Choroid plexus epithelial cell (primary cell): ENCODE measurements at places on chromosomes 3 and 15.

- DNase-seq = no peak
These were observed 113.2 kb downstream of the MBNL1 start for GRCh38 chr3:152381881-152382295.

DNA sequence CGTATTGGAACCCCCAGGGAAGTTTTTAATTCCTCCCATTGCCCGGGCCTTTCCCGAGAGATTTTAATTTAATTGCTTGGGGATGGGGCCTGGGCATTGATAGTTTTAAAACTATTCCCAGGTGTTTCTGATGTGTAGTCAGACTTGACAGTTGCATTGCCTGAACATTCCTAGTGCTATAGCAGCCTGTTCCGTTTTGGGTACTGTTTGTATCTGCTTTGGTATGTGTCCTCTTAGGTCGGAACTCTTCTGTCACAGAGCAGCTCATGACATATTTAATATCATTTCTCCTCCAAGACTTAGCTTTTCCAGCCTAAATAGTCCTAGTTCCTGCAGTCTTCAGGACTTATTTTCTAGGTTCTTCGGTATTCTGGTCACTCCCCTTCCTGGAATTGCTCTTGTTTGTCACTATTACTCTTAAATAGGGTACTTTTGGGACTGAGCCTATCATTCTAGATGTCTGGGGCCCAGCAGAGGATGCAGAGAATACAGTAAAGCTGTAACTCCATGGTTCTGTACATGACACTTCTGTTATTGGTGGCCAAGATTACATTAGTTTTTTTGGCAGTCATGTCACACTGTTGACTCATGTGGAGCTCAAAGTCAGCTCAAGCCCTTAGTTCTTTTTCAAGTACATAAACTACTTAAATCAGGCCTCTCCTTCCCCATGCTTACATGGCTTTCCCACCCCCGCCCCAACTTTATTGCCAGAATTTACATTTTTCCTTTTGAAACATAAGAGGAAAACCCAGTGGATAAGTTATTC, 81.5 kb downstream of the BBX start:
- peak; percentile 37 for DNase-seq

DNA sequence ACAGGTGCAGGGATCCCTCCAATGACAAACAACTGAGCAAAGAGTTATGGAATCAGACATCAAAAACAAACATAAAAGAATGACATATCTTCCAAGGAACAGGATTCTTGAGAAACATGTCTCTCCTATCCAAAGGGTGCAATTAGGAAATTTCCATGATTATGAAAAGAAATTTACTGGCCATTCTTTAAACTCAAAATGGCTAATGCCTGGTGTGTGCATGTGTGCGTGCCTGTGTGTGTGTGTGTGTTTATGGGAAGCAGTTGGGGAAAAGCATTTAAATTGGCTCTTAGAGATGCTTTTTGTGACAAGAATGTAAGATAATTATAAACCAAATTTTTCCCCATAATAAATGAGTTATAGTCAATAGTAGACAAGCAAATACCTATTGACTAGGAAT, 320.5 kb upstream of the THBS1 start:
- no peak for DNase-seq

- DNase-seq = peak; percentile 4
These were observed 85.4 kb downstream of the ZNF385D start for GRCh38 chr3:21665444-21666100.

- DNase-seq = no peak
These were observed 38.4 kb upstream of the PPP2R3A start for GRCh38 chr3:135927155-135927554.

GRCh38 chr3:119700269-119700919, 2.4 kb upstream of the CFAP91 start:
- DNase-seq = peak; percentile 39

- DNase-seq = no peak
These were observed 2.6 kb downstream of the SPTBN5 start for GRCh38 chr15:41891226-41891625.

- no peak for DNase-seq
These were observed 49.9 kb downstream of the KLF13 start for GRCh38 chr15:31376511-31376910.
